ENCODE measurements at places on chromosomes 2 and 18.

- ATAC-seq: no peak
Observed at GRCh38 chr2:64836566-64836965, 152.6 kb upstream of the SLC1A4 start.

GRCh38 chr18:77082316-77082955 lies 50.1 kb downstream of the MBP start:
- ATAC-seq: no peak

- no peak for ATAC-seq
Observed at GRCh38 chr2:30287857-30288513, 56.7 kb downstream of the LBH start.

GRCh38 chr2:85111819-85112281 lies 21.3 kb upstream of the TCF7L1 start:
- ATAC-seq: no peak

DNA sequence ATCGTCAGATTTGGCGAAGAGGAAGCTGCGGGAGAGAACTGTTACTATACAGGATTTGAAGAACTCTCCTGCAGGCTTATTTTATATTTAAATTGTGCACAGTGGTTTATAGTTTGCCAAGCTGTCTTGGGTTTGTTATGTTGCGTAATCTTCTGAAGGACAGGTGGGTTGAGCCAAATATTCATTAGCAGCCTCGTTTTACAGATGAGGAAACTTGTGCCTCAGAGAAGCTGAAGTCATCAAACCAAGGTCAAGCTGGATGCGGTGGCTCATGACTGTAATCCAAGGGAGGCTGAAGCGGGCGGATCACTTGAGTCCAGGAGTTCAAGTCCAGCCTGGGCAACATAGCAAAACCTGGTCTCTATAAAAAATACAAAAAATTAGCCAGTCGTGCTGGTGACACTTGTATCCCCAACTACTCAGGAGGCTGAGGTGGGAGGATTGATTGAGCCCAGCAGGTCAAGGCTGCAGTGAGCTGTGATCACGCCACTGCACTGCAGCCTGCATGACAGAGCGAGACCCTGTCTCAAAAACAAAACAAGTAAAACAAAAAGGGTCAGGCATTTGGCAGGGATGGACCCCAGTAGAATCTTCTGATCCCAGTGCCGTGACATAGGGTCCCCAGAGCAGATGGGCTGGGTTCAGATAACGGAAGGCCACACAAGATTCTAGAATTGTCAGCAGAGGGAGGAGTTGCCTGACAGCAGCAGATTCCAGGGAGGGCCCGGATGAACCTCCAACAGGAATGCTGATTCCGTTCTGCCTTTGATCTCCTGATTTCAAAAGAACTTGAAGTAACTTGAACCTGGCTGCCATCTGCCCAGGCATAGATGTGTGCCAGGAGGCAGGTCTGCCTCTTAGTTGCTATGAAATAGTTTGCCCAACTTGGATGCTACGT lies 50.6 kb downstream of the SH3BP4 start:
- ATAC-seq: no peak

GRCh38 chr2:241673797-241674725 lies 12.6 kb downstream of the DTYMK start:
- ATAC-seq: no peak

DNA sequence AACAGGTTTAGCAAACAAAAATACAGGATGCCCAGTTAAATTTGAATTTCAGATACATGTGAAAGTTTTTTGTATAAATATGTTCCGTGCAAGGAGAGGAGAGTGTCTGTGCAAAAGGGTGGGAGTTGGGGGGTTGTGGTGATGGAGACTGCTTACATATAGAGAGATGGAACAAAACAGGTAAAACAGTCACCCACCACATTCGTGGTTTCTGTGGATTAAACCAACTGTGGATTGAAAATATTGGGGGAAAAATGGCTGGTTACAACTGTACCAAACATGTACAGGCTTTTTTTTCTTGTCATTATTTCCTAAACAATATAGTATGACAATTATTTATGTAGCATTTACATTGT lies 245.7 kb downstream of the TNS1 start:
- peak; percentile 53 for ATAC-seq

DNA sequence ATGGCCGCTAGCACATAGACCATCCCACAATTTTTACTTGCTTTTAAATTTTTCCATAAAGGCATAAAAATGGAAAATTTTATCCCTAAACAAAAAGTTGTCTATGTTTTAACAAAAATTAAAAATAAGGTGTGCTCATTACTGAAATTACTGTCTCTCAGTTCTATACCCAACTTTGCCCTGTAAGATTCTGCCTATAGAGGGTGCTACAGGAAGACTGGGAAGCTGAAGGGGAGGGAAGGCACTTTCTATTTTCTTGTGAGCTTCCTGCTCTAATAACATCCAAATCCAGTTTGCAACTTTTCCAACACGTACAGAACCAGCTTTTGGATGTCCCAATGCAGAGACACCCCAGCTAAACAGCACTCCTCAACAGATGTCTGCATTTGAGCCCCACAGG lies 666.9 kb downstream of the PLCL1 start:
- no peak for ATAC-seq

- ATAC-seq: no peak
Observed at GRCh38 chr2:163644238-163644637, 91.6 kb downstream of the FIGN start.
